A673 (cell line): ENCODE measurements at places on chromosomes 11 and 22. TPM values are rescaled to one million over a fixed set of nuclear protein-coding genes. Genes with fewer than 3 reads are reported as not detected.

GRCh38 chr22:29744902-29745301 is 21.9 kb downstream of the ZMAT5 start:
- H3K27me3 ChIP-seq = no peaks in the 10 kb centered on the region
- H3K27ac ChIP-seq = no peak overlapping the region
- no peaks in the 10 kb centered on the region for H3K4me1 ChIP-seq
- H3K36me3 ChIP-seq = no peaks in the 10 kb centered on the region

Gene SSTR3
- not detected in 2 replicates for total RNA-seq

- H3K36me3 ChIP-seq = no peaks in the 10 kb centered on the region
- H3K4me3 ChIP-seq = no peak overlapping the region
- H3K27ac ChIP-seq = no peak overlapping the region
- H3K27me3 ChIP-seq = peaks cover 1% of the 10 kb centered on the region
Measured at GRCh38 chr11:127334466-127334865, 333.9 kb upstream of the KIRREL3 start.

DNA sequence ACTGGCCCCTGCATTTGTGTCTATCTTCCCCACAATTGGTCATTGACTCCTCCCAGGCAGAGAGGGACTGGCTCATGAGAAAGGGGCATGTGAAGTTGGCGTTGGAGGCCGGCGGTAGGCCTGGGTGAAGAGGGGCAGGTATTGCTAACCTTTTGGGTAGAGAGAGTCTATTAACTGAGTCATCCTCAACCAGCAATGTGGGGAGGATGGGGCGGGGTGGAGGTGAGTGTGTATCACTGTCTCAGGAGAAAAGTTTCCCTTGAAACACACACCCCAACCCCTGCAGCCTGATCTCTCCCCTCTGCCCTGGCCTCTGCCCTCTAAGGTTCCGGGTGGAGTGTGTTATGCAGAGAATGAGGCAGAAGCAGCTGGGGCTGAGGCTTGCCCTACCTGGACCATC is 60.1 kb upstream of the PHF21B start:
- no peaks in the 10 kb centered on the region for H3K36me3 ChIP-seq
- H3K4me1 ChIP-seq = no peaks in the 10 kb centered on the region
- no peak for DNase-seq

- H3K4me1 ChIP-seq = no peaks in the 10 kb centered on the region
- no peak for DNase-seq
- peaks cover 22% of the 10 kb centered on the region for H3K27me3 ChIP-seq
- no peaks in the 10 kb centered on the region for H3K36me3 ChIP-seq
Measured at GRCh38 chr11:45238724-45239123, 47.4 kb downstream of the SYT13 start.

- H3K4me3 ChIP-seq = no peak overlapping the region
- H3K4me1 ChIP-seq = peaks cover 7% of the 10 kb centered on the region
- DNase-seq = no peak
Measured at GRCh38 chr11:45185228-45185729, 38.8 kb downstream of the PRDM11 start.

Gene VSIG10L2
- not detected in 2 replicates for total RNA-seq

Gene GAL
- 3.4 and 4.4 TPM in 2 replicates for total RNA-seq

GRCh38 chr11:79686703-79687419 is 246.0 kb upstream of the TENM4 start:
- H3K4me3 ChIP-seq = no peak overlapping the region
- no peaks in the 10 kb centered on the region for H3K36me3 ChIP-seq
- H3K27me3 ChIP-seq = no peaks in the 10 kb centered on the region

Gene GLYAT
- 0.39 TPM in 1 of 2 replicates, not detected in the other for total RNA-seq

DNA sequence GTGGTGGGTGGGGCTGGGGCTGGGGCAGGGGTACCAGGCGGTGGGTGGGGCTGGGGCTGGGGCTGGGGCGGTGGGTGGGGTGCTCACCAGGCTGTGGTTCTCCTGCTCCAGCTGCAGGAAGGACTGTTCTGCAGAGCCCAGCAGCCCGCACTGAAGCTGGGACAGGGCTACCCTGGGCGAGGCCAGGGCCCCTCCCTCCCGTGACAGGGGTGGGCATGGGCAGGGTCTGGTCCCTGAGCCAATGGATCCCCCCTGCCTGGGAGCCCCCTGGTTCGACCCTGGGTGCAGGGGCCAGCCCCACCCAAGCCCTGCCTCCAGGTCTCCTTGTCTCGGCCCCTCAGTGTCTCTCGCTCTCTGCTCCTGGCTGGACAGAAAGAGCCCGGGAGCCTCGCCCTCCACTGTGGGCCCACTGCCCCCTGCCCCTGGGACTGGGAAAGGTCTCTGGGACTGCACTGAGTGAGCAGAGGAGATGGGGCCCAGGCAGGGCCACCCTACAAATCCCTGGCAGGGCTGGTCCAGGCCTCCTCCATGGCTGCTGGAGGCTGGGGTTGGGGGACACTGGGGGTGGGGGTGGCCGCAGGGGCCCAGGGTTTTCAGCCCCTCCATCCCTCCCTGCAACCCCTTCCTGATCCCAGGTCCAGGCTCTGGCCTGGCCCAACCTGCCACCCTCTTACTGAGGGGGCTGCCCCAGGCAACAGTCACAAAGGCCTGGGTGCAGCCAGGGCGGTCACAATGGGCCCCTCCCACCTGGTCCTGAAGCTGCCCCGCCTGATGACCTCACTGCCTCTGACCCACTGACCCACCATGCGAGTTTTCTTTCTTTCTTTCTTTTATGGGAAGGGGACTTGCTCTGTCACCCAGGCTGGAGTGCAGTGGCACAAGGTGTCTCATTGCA is at the start of gene CCDC188:
Gene CCDC188 (minus strand): TSS at position 675 of the 895 bp plus-strand sequence. CDS start 69 bp downstream, at position 606.
- H3K36me3 ChIP-seq = no peaks in the 10 kb centered on the region
- no peaks in the 10 kb centered on the region for H3K27me3 ChIP-seq
- no peaks in the 10 kb centered on the region for H3K4me1 ChIP-seq
- DNase-seq = no peak

Gene DRG1
- total RNA-seq = 115 and 116 TPM in 2 replicates

DNA sequence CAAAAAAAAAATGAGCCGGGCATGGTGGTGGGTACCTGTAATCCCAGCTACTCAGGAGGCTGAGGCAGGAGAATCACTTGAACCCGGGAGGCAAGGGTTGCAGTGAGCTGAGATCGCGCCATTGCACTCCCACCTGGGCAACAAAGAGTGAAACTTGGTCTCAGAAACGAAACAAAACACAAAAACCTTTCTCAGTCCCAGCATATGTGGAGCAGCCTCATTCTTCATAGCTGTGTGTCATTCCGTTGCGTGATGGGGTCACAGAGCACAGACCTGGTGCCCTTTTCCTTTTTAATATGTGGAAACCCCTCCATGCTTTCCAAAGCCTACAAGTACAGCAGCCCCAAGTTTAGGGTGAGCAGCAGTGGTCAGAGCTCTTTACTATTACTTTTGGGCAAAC is 13.7 kb downstream of the PEX26 start:
- DNase-seq = no peak
- no peak overlapping the region for H3K4me3 ChIP-seq

DNA sequence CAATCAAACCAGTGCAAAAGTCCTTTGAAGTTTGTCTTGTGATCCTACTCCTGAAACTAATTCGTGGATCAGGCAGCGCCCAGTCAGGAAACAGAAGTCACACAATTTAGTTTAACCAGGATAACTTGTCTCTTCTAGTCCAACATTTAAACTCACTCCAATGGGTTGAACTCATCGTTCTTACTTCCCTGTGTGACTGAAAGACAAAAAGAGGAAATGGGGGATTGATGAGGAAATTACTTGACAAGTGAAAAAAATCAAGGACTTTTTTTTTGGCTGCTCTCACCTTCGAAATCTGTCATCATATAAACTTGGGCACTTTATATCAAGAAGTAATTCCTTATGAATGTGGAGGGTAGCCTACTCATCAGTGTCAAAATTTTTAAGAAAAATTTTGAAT is 78.4 kb downstream of the HSD17B12 start:
- no peaks in the 10 kb centered on the region for H3K4me1 ChIP-seq
- peaks cover 36% of the 10 kb centered on the region for H3K36me3 ChIP-seq
- no peak for DNase-seq
- no peak overlapping the region for H3K27ac ChIP-seq
- H3K4me3 ChIP-seq = no peak overlapping the region

DNA sequence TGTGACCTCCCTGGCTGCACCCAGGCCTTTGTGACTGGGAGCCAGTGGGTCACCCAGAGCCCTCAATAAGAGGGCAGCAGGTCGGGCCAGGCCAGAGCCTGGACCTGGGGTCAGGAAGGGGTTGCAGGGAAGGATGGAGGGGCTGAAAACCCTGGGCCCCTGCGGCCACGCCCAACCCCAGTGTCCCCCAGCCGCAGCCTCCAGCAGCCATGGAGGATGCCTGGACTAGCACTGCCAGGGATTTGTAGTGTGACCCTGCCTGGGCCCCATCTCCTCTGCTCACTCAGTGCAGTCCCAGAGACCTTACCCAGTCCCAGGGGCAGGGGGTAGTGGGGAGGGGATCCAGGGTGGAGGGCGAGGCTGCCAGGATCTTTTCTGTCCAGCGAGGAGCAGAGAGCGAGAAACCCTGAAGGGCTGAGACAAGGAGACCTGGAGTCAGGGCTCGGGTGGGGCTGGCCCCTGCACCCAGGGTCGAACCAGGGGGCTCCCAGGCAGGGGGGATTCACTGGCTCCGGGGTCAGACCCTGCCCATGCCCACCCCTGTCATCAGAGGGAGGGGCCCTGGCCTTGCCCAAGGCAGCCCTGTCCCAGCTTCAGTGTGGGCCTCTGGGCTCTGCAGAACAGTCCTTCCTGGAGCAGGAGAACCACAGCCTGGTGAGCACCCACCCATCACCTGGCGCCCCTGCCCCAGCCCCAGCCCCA is 187.5 kb downstream of the IGLL1 start:
- no peak overlapping the region for H3K4me3 ChIP-seq
- no peak overlapping the region for H3K27ac ChIP-seq
- no peak for DNase-seq
- no peaks in the 10 kb centered on the region for H3K4me1 ChIP-seq
- no peaks in the 10 kb centered on the region for H3K36me3 ChIP-seq

GRCh38 chr11:72782081-72782920 is 11.5 kb downstream of the STARD10 start:
- no peaks in the 10 kb centered on the region for H3K27me3 ChIP-seq
- H3K4me1 ChIP-seq = peaks cover 14% of the 10 kb centered on the region
- no peak for DNase-seq

Gene ZNF280A
- not detected in 2 replicates for total RNA-seq

Gene PIH1D2
- total RNA-seq = 2.8 and 4.3 TPM in 2 replicates

- H3K27ac ChIP-seq = no peak overlapping the region
- H3K4me1 ChIP-seq = peaks cover 11% of the 10 kb centered on the region
- no peak overlapping the region for H3K4me3 ChIP-seq
- H3K27me3 ChIP-seq = no peaks in the 10 kb centered on the region
- H3K36me3 ChIP-seq = peaks cover 55% of the 10 kb centered on the region
Measured at GRCh38 chr22:41517172-41518047, 26.9 kb downstream of the POLR3H start.

- peaks cover 19% of the 10 kb centered on the region for H3K27me3 ChIP-seq
- no peak overlapping the region for H3K4me3 ChIP-seq
- DNase-seq = no peak
- no peaks in the 10 kb centered on the region for H3K4me1 ChIP-seq
- H3K36me3 ChIP-seq = no peaks in the 10 kb centered on the region
Measured at GRCh38 chr11:19508165-19508564, 204.5 kb upstream of the NAV2 start.

DNA sequence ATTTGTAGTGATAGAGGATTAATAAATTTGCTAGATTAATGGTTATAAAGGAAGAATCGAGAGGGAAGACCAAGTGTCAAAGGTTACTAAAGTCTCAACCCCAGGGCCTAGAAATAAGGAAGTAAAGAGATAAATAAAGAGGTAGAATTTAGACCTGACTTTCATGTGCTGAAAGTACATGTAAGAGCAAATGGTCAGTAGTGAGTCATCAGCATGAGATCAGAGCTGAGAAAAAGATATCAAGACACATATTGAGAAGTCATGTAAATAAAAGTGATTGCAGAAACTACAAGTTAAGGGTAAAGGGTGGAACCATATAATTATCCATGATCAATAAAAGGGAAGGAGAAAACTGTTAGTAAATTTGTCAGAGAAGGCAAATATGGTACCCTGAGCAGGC is 1.4 kb upstream of the OR8B8 start:
- no peak for DNase-seq
- H3K27ac ChIP-seq = no peak overlapping the region
- no peaks in the 10 kb centered on the region for H3K4me1 ChIP-seq
- no peaks in the 10 kb centered on the region for H3K27me3 ChIP-seq
- no peak overlapping the region for H3K4me3 ChIP-seq

- peak overlapping the region; percentile 54 for H3K27ac ChIP-seq
- H3K4me3 ChIP-seq = no peak overlapping the region
- H3K4me1 ChIP-seq = peaks cover 29% of the 10 kb centered on the region
- H3K27me3 ChIP-seq = no peaks in the 10 kb centered on the region
- no peaks in the 10 kb centered on the region for H3K36me3 ChIP-seq
Measured at GRCh38 chr11:11979488-11980117, 28.8 kb downstream of the DKK3 start.

DNA sequence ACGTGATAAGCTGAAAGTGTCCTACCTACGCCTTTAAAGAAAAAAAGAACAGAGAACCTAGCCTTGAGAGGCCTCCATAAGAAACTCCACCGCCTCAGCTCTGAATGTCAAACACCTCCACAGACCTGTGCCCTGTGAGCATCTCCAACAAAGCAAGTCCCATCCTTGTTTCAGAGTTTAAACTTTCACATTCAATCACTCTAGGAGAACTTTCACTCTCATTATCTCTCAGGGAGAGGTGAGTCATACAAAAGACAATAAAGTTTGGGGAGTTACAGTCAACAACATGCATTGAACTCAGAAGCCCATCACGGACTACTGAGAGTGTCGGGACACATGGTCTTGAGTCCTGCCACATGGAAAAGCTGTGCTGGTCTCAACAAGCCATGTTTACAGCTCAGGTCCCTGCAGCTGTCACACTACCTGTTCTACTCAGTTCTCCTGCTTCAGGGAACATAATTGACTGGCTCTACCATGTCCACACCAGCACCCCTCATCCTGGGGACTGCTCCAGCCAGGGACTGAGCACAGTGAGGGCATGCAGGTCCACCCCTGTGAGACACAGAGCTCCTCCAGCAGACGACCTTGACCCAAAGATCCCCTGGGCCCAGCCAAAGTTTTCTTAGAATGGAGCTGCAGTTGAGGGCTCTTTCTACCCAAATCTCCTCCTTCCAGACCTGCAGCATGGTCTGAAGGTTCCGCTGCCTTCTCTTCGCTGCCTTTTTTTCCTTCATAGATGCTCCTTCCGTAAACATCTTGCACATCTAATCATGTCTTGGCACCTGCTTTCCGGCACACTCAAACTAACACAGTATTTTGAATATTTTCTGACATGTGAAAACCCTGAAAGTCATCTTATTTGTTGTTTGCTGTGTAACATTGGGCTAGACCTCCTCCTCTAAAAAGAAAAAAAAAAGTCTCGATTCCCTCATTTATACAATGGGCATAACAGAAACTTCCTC is 114.9 kb downstream of the ETS1 start:
- DNase-seq = no peak
- no peaks in the 10 kb centered on the region for H3K36me3 ChIP-seq
- no peaks in the 10 kb centered on the region for H3K4me1 ChIP-seq

Gene NTM
- total RNA-seq = 8.3 and 8.6 TPM in 2 replicates

- H3K27ac ChIP-seq = no peak overlapping the region
- no peak overlapping the region for H3K4me3 ChIP-seq
- peaks cover 12% of the 10 kb centered on the region for H3K27me3 ChIP-seq
Measured at GRCh38 chr11:131688048-131688693, 317.8 kb downstream of the NTM start.

GRCh38 chr11:115126515-115127208 is 377.6 kb downstream of the CADM1 start:
- H3K4me3 ChIP-seq = no peak overlapping the region
- no peak overlapping the region for H3K27ac ChIP-seq
- no peaks in the 10 kb centered on the region for H3K4me1 ChIP-seq
- H3K27me3 ChIP-seq = no peaks in the 10 kb centered on the region
